ENCODE measurements at places on chromosomes 11 and 22.

- no peak for DNase-seq
Observed at GRCh38 chr22:16847271-16847670, 22.1 kb upstream of the XKR3 start.

DNA sequence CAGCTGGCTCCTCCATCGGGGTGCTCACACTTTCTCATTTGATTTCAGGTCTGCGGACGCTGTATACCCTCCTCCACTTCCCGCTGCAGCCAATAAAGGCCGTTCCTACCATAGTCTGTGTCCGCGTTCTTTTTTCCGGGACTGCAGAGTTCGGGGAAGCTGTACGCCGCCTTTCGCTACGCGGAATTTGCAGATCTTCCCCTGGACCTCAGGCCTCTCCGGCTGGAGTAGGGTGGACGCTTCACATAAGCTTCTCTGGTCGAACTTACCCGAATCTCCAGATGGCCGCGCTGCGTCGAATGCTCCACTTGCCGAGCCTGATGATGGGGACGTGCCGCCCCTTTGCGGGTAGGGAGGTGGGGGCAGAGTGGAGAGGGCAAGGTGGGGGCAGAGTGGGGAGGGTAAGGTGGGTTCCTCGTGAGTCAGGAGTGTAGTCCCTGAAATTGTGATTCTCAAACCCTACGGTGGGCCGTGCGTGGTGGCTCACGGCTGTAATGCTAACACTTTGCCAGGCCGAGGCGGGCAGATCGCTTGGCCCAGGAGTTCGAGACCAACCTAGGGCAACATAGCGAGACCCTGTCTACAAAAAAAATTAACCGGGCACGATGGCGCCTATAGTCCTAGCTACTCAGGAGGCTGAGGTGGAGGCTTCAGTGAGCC is 617 bp downstream of the CSKMT start:
- peak; percentile 34 for DNase-seq

- peak; percentile 19 for DNase-seq
Observed at GRCh38 chr11:74460481-74461154, 6.7 kb downstream of the KCNE3 start.

DNA sequence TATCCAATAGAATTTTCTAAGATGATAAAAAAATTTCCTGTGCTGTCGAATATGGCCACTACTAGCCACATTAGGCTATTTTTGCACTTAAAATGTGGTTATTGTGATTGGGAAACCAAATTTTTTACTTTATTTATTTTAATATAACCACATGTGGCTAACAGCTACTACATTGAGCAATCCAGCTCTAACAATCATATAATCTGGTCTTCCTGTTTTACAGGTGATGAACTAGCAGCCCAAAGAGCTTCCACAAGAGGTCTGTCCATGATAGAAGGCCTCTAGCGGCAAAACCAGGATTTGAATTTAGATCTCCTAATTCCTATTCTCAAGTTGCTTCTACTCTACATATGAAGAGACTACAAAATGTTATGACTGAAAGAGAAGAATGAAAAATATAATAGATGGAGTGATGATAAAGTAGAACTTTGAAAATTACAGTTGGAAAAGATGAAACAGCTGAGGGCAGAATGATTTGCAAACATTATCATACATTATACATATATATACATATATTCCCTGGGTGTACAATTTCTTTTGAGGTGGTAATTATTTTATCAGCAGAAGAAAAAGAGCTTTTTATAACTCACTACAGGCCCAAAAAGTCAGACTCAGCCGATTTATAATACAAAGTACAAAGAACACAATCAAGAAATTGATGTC is 363.5 kb upstream of the PITPNB start:
- no peak for DNase-seq

DNA sequence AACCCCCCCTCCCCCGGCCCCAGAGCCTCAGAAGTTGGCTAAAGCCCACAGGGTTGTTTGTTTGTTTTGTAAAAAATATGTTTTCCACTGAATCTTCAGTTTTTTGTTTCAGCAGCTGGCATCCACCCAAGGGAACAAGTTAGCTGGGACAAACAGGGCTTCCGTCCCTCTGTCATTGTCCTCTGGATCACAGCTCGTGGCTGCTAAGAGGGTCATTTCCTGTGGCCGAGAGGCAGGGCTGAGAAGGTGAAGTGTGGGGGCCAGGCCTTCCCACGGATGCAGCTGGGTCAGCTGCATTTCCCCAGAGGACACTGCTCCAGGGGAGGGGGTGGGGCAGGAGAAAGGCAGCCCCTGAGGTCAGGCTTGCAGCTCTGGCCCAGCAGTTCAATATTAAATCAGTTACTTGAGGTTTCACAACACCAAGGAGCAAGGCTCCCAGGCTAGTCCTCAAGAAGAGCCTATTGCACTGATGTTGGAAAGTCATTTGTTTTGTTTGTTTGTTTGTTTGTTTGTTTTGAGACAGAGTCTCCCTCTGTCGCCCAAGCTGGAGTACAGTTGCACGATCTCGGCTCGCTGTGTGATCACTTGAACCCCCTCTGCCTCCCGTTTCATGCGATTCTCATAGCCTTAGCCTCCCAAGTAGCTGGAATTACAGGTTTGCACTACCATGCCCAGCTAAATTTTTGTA is 34.4 kb upstream of the SMTN start:
- no peak for DNase-seq

DNA sequence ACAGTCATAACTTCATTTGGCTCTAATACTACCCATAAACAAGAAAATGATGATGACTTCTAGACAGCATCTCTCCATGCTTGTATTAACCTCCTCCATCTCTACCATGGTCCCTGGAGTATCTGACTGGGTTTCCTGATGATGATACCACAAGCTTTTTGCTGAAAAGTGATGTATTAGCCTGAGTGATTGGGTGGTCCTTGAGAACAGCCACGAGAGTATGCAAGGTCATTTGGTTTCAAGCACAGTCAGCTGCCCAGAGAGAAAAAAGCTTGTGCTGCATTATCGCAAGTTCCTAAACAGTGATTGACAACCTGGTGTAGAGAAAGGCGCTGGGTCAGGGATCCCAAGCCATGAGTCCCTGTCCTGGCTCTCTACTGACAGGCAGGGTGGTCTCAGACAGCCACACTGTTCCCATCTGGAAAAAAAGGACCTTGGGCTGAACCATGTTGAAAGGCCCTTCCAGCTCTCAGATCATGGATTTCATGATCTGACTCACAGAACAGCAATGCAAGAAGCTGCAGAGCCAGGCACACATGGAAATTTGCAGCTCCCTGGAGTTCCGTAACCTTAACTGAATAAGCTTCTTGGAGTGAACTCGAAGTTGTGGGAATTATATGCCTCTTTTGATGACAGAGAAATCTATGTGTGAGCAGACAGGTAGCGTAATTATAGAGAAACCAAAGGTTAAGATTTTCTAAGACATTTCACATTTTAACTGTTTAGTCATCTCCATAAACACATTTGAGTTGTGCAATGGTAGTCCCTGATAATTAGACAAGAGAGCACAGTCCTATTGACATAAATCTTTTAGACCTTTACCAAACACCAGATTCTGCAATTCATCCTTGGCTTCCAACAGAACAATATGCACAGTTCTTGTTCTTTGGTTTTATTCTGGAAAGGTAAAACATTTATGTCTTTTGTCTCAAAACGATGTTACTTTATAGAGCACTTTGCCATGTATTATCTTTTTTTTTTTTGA is 54.1 kb upstream of the UBASH3B start:
- peak; percentile 52 for DNase-seq

DNA sequence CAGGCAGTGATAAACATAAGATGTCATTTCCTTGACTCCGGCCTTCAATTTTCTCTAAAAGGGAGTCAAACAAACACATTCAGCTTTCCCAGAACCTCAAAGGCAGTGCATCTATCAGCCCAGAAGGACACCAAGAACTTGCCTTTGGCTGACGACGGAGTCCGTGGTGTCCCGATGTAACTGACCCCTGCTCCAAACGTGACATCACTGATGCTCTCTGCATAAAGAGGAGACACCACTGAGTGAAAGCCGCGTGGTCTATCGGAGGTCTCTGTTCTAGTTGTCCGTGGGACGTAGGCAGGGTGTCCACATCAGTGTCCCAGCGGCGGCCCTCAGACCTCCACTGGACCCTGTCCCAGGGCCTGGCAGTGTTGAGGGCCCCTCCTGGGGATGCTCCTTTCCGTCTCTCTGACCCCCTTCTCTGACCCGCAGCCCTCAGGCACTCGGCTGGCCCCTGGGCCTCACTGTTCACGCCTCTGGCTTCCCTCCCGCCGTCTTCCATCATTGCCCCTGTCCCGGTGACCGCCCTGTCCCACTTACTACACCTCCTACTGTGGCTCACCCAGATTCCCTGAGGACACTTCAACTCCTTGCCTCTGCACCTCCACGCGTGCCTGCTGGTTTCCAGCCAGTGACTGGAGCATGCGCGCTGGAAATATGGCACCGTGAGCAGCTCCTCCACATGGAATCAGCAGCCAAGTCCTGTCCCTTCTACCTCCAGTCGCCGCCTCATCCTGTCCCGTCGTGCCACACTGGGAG is 70.4 kb downstream of the NCAPD3 start:
- DNase-seq: no peak

DNA sequence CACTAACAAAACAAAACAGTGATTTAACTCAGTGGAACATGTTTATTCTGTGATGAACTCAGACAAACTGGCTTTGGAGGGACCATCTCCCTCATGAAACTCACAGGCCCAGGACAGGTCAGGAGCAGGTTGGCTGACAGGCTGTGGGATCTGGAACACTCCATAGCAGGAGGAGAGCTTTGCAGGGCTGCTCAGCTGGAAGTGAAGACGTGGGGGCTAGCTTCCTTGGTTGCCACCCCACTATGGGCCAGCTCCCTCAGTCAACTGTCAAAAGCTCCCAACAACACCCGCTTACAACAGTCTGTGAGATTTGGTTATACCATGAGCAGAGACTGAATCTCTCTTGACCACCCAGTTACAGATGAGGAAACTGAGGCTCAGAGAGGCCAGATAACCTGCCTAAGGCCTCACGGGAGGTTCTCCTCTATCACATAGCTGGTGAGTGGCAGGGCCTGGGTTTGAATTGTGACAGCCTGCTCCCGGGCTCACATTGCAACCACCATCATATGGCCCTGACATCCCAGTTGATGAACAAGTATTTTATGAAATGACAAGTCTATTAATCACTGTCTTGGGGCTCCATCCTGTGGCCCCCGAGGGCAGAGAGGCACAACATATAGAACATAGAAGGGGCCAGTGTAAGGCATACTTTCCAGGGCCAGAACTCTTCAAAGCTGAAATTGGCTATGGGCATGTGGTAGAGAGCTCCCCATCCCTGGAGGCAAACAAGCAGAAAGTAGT is 473.4 kb downstream of the MN1 start:
- peak; percentile 25 for DNase-seq

- DNase-seq: no peak
Observed at GRCh38 chr22:44211946-44212930, 31.5 kb downstream of the PARVG start.

GRCh38 chr22:49956418-49956770 is 4.2 kb upstream of the PIM3 start:
- no peak for DNase-seq

- DNase-seq: peak; percentile 88
Observed at GRCh38 chr22:42500161-42500835, 19.3 kb downstream of the RRP7A start.

GRCh38 chr11:130814440-130815096 is 101.7 kb downstream of the SNX19 start:
- no peak for DNase-seq

- no peak for DNase-seq
Observed at GRCh38 chr11:126450806-126451205, 95.3 kb downstream of the ST3GAL4 start.

GRCh38 chr11:62575156-62575555 is 1.5 kb upstream of the EEF1G start:
- DNase-seq: no peak

DNA sequence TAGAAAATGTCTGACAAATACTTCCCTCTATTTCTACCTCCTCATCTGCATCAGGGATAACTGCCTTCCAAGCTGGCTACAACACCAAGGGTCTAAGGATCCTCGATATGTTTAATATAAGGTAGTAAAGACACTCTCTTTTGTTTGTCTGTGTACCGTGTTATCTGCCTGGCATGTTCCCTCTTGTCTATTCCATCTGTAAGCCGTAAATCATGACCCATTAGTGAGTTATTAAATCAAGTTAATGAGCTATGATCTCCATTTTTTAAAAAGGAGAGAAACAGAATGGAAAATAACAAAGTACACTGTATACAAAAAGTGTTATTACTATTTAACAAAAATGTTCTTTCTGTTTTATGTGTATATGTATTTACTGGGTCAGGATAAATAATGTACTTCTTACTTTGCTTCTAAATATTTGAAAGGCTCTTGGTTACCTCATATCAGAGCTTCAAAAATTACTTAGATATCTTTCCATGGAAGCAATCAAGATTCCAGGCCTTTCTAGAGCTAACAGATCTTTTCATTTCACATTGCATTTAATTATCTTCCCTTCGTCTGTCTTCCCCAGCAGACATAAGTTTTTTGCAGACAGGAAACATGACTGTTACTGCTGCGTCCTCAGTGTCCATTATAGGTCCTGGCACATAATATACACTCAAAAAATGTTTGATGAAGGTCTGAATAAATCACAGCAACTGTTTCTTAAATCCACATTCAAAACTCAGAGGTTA is 342.6 kb upstream of the CCDC90B start:
- no peak for DNase-seq

GRCh38 chr22:38177926-38178604 is 3.6 kb downstream of the PLA2G6 start:
- DNase-seq: peak; percentile 79

- peak; percentile 47 for DNase-seq
Observed at GRCh38 chr11:10934293-10934860, 76.5 kb upstream of the ZBED5 start.

DNA sequence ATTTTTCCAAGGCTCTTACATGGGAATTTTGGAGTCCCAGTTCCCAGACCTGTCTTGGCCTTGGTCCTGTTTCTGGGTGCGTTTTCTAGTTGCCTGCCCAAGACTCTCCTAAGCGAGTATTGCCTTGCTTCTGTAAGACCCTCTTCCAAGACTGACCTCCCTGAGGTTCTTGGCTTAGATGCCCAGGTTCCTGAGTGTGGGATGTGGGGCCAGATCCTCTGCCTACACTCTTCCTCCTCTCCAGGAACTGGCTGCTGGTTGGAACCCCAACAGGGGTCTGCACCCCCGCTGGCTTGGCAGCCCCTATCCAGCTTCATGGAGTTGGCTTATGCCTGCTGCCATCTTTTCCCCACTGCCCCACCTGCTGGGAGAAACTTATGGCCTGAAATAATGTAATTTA is 429.5 kb downstream of the TENM4 start:
- no peak for DNase-seq

GRCh38 chr11:62435846-62436660 is 17.2 kb downstream of the SCGB1A1 start:
- no peak for DNase-seq

DNA sequence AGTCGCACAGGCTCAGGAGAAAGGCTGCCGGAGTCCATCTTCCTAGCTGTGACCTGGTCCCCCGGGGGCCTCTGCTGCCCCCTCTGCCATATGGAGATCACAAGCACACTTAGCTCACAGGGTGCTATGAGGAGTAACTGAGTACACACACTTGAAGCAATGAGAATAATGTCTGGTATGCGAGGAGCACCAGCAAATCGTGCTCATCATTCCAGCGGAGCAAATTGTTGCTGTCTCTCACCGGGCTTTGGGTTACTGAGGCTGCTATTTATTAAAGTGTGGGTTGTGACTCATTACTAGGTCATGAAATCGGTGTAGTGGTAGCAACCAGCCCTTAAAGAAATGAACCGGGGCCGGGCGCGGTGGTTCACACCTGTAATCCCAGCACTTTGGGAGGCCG is 48.1 kb upstream of the EIF3D start:
- peak; percentile 74 for DNase-seq

All from epithelial cell of esophagus (primary cell).